ENCODE measurements at places on chromosomes 2 and 18. TPM values are rescaled to one million over a fixed set of nuclear protein-coding genes. Genes with fewer than 3 reads are reported as not detected.

CHN1 gene
- total RNA-seq: 80.9 TPM

DSG4 gene
- total RNA-seq: not detected

KLHL14 gene
- not detected for total RNA-seq

TLX2 gene
- not detected for total RNA-seq

MYCN gene
- 0.32 TPM for total RNA-seq

PDIA6 gene
- 205 TPM for total RNA-seq

CRYBA2 gene
- total RNA-seq: not detected

UGT1A5 gene
- total RNA-seq: not detected

GPBAR1 gene
- 0.26 TPM for total RNA-seq

CHST9 gene
- total RNA-seq: not detected
